Retina (tissue), 1 donor: ENCODE measurements at places on chromosomes 12 and 14.
A peak's percentile ranks its signal among the peaks of the same experiment; 100 is the strongest.

DNA sequence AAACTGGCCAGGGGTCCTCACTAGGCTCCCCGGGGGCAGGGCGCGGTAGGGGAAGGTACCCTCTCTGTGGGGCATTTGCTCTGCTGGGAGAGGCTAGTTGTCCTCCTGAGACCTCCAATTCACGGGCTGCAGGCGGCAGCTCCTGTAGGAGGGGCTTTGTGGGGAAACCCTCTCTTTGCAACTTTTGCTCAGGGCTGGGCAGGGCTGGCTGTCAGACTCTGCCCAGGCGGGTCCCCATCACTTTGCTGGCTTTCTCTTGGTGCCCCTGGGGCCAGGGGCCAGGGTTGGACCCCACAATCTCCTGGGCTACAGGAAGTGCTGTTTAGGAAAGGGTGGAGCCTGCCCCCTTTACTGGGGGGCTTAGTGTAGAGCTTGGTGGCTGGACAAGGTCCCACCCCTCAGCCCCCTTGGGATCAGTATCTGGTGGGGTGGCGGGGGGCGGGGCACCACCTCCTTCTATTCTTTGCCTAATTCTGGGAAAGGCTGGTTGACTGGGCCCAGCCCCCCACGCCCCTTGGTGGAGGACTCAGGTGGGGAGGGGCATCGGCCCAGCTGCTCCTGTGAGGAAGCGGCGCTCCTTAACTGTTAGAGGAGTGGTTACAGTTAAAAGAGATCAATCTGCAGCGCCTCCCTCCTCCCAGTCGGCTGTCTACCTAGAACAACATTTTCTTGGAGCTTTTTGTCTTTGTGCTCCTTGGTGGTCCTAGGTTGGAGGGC, 918.7 kb downstream of the AACS start:
- DNase-seq: no peak

DNA sequence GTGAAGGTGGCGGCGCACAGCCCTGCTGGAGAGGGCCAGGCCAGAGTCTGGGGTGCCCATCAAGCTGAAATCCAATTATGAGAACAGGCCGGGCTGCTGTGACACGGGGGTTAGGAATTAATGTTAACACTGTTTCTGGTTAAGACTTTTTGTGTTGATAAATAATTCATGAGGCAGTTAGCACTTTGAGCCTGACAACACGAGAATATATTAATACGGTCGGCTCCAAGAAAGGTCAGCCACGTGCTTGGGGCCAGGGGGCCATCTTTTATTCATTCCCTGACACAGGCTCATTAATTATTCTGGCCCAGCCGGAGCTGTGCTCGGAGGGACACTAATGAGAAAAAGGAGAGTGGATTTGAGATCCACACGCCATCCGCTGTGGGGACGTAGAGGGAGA, 45.1 kb downstream of the FBRSL1 start:
- DNase-seq: peak; percentile 55

DNA sequence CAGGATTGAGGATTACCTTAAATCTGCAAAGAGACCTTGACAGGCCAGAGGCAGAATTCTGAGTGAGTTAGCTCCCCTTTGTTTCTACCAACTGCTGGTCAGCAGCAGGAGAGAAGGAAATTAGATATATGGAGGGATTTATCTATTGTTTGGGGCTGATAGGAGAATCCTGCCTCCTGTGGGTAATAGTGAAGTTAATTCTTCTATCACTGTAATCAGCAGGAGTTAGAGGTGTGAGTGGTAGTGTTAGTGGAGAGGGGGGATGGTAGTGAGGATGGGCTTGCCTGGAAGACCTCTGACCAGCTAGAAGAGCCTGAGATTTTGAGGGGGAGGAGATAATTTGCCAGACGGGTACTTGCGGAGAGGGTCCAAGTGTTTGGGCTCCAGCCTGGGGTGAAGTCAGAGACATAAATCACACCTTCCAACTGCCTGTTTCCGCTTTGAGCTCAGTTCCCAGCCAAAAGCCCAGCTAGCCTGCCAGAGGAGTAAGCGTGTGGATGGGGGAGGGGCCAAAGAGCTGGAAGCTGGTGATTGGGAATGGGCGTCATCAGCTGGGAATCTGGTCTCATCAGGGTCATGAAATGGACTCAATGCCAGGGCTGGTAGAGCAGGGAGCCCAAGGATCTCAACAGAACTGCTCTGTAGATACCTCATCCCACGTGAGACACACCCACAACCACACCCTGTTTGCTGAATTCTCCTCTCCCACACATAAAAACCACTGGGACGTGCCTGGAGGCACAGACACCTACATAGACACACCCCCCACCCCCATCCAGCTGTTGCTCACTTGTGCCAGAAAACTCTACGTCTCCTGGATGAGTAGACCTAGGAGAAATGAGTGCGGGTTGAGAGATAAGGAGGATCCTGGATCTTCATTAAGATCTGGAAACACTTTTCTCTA, 13.1 kb upstream of the ITGA5 start:
- no peak for DNase-seq

DNA sequence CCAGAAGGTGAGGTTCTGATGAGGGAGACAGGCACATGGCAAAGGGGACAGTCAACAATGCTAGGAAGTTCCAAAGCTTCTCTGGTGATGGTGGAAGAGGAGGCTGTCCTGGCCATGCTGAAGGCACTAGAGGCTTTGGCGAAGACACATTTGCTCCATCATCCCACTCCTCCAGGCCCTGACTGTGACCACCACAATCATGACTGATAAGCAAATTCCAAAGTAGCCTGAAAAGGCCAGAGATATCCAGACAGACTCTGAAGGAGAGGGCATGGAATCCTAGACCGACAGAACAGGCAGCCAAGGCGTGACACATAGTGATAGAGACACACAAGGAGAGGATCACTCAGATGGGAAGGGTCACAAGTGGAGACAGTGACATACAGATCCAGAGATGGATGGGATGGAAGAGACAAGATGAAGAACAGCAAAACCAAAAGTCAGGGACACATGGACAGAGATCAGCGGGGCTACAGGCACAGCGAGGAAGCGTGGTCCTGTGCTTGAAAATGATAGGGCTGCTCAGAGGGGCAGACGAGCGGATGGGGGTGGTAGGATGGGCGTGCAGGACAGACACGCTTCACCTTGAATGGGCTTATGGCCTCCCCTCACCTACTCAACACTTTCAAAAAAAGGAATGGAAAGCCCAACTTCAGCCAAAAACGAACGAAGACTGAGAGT, 1.3 kb downstream of the ZFHX2 start:
- peak; percentile 58 for DNase-seq

- peak; percentile 55 for DNase-seq
Observed at GRCh38 chr12:49109641-49110463, 795 bp downstream of the LMBR1L start.

- no peak for DNase-seq
Observed at GRCh38 chr12:121223292-121224285, 13.7 kb downstream of the P2RX4 start.

- DNase-seq: peak; percentile 87
Observed at GRCh38 chr12:46383654-46384450, 11.3 kb upstream of the SLC38A2 start.

DNA sequence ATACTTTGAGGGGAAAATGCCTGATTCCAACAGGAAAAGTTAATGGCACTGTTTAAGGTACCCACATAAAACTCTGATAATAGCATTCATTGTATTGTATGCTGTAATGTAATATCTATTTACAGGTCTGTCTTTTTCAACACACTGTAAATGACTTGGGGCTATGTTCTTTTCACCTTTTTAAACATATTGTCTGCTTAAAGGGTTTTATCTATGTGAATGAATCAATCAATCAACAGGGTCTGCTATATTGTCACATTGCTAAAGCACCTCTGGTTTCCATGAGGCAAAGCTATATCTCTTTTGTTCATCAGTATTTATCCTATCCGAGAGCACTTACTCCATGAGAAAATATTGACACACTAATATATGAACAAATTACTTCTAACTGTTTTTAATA, 288.0 kb downstream of the SLC6A15 start:
- no peak for DNase-seq
